Activated CD8-positive, alpha-beta memory T cell treated with anti-CD3 and anti-CD28 coated beads for 4 hours (primary cell): ENCODE measurements at places on chromosomes 7 and 10.

DNA sequence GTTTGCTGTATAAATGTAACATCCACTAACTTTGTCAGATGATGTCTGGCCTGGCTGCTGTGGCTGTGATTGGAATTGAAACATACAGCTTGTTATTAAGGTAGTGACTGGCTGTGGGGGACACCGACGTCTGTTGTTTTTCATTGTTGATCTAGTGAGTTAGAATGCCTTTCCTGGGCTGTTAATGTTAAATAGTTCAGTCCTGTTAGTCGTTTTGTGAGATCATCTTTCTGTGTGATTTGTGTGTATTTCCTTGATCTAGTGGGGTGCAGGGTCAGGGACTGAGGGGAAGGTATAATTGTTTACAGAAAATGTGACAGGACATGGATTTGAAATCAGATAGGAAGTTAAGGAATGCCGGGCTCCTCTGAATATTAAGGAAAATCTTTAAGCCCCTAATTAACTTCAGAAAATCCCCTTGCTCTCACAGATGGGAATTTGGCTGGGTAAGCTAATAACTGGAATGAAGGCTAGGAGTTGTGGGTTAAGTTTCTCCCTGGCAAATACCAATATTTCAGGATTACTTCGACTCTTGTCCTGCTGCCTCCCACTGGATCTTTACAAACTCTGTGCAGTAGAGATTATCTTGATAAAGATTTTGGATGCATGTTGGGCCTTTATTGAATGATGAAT lies 163.1 kb downstream of the AUTS2 start:
- no peak for DNase-seq

- no peak for DNase-seq
These were observed 1.3 kb downstream of the HMX3 start for GRCh38 chr10:123136806-123137642.

DNA sequence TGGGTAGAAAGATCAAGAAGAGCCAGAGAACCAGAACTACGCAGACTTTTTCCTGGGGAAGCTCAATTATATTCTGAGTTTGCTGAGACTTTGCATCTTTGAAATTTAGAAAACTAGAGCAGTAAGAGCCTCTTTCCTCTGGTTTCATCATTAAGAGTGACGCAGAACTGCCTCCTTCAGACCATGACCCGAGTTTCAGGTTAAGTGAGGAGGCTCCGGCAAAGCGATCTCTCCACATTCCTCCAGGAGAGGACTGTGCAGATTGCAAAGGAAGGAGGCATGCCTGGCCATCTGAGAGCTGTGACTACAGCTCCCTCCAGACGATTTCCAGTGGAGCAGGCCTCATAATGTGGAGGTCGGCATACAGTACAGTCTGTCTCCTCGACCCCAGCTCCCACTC lies 115.8 kb upstream of the LANCL2 start:
- DNase-seq, result no peak

GRCh38 chr7:14381936-14382335 lies 392.5 kb upstream of the ETV1 start:
- DNase-seq, result no peak

DNA sequence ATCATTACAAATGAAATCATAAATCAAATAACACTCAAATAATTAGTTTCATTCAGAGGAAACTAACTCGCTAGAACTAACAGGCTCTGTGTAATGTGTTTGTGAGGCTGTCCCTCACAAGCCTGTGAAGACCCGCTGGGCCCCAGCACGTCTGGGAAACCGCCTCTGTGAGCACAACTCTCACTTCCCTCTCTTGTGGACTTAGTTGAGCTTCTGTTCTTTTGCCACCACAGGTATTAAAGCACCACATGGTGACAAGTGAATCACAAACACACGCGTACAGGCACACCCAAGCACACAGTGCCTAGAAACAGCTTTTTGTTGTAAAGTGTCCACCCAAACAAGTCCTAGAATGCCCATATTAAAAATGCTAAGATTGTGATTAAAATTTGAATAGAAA lies 51.0 kb downstream of the ZNF777 start:
- DNase-seq, result no peak

- no peak for DNase-seq
These were observed 3.8 kb upstream of the PALD1 start for GRCh38 chr10:70474780-70475179.

GRCh38 chr7:81908220-81908619 lies 138.4 kb upstream of the HGF start:
- DNase-seq, result no peak

- no peak for DNase-seq
These were observed 192.0 kb downstream of the ADK start for GRCh38 chr10:74342991-74343390.

- DNase-seq, result no peak
These were observed 22.9 kb downstream of the GSAP start for GRCh38 chr7:77393261-77393660.

GRCh38 chr7:36650766-36651312 lies 73.5 kb downstream of the AOAH start:
- no peak for DNase-seq

DNA sequence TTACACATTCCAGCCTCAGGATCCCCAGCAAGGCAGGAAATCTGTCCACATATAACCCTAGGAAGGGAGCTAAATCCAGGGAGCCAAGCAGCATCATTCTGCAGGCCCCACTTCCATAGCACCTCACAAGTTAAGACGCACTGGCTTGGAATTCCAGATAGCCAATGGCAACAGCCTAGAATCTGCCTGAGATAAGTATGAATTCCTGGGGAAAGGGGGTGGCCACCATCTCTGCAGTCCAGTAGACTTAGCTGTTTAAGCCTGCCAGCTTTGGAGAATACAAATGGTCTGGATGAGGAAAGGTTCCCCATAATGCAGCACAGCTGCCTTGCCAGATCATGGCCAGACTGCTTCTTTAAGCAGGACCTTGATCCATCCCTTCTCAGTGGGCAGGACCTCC lies 179.4 kb upstream of the PRSS1 start:
- no peak for DNase-seq

- DNase-seq, result no peak
These were observed 54.7 kb upstream of the TNS3 start for GRCh38 chr7:47636433-47637175.

- no peak for DNase-seq
These were observed 126.0 kb downstream of the AASS start for GRCh38 chr7:122018032-122018431.

GRCh38 chr7:130419658-130420057 lies 21.2 kb downstream of the CEP41 start:
- no peak for DNase-seq

GRCh38 chr10:126387041-126387921 lies 996 bp downstream of the ADAM12 start:
- no peak for DNase-seq
